HepG2 (cell line): ENCODE measurements at places on chromosomes 7 and 10.

DNA sequence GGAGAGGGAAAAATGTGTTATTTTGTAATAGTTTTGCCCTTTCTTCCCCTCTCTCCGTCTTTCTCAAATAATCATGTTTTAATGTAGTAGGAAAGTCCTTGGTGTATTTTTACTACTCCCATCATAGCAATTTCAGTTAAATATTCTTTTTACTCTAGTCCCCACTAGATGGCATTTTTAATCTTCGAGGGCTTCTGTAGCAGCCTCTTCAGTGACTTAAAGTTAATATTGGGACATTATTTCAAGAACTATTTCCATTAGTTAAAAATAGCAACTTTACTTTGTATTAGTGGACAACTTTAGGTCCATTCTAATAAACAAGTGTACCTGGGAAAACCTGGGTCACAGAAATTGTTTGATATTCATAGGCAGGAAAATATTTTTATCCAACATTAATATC lies 23.0 kb downstream of the EDRF1 start:
- peak; percentile 8 for DNase-seq

DNA sequence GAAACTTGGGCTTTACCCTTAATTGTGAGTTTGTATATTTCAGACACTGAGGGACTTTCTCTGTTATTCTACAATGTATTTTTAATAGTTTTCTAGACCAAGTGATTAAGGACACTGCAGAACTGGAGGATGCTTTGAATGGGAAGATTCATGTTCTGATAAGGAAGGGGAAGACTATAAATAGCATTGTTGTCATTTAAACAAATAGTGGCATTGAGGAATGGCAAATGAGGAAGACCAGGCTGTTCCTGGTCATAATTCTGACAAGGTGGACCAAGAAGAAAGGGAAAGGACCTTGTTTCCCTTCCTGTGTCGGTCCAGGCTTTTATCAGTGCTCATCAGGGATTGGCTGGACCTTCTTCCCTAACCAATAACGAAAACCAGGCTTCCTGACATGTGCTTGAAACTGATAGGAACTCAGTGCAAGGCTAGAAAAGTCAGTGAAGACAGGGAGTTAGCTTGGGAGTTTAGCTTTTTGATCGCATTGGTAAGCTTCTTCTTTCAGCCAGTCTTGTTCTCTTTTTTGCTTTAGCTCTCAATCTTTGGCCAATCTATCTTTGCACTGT lies 116.2 kb downstream of the ITGA8 start:
- no peak for DNase-seq

GRCh38 chr7:106313456-106313901 lies 28.7 kb upstream of the NAMPT start:
- DNase-seq = no peak

DNA sequence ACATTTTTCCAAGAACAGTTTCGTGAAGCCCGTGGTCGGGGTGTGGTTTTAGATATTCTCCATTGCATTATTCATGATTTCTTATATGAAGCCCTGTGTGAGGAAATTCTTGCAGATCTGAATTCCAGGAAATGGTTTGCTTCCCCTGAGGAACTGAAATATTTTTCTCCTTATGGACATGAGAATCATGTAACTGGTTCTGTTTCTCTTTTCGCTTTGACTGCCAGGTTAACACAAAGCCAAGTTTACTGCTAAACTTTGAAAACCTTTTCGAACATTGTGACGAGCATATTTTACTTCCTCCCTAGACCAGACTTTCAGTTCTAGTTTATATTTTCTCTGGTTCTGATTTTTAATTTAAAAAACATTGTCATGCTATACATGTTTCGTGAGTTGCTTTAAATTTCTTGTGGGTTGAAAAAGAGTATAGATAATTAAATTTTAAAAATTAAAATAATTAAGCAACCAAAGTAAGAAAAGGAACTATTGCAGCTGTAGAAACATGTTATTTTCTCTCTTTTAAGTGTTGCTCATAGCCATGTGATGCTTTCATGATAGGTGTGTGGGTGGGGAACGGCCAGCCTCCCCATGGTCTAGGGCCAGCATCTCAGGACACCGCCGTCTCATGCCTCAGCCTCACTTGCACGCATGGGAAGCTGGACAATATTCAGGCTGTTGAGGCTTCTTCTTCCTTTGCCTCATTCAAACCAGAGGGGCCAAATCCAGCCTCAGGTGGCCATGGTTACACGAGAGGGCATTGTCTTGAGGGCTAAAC lies 97.1 kb downstream of the CREB5 start:
- DNase-seq = no peak

- peak; percentile 91 for DNase-seq
Measured at GRCh38 chr10:21505711-21506278, 19.7 kb downstream of the SKIDA1 start.

- no peak for DNase-seq
Measured at GRCh38 chr10:96856317-96856716, 24.2 kb downstream of the LCOR start.

- no peak for DNase-seq
Measured at GRCh38 chr10:69757553-69758309, 44.0 kb upstream of the COL13A1 start.

DNA sequence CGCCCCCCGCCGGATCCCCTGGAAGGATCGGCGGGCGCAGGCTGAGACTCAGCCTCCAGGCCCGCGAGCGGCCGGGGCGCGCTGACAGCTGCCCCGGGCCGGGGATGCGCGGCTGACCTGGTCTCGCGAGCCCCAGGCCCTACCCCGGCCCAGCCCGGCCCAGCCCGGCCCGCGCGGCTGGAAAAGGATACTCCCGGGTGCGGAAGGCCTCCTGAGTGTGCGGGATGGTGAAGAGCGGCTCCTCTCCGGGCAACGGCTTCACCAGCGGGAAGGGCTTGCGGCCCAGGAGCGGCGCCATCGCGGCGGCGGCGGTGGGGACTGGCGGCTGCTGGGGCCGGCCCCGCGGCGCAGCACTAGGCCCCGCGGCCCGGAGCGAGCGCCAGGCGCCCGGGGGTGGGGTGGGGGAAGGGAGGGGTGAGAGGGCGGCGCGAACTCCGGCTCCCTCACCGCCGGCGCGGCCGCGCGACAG lies 423 bp downstream of the BAZ1B start:
- DNase-seq = peak; percentile 13

DNA sequence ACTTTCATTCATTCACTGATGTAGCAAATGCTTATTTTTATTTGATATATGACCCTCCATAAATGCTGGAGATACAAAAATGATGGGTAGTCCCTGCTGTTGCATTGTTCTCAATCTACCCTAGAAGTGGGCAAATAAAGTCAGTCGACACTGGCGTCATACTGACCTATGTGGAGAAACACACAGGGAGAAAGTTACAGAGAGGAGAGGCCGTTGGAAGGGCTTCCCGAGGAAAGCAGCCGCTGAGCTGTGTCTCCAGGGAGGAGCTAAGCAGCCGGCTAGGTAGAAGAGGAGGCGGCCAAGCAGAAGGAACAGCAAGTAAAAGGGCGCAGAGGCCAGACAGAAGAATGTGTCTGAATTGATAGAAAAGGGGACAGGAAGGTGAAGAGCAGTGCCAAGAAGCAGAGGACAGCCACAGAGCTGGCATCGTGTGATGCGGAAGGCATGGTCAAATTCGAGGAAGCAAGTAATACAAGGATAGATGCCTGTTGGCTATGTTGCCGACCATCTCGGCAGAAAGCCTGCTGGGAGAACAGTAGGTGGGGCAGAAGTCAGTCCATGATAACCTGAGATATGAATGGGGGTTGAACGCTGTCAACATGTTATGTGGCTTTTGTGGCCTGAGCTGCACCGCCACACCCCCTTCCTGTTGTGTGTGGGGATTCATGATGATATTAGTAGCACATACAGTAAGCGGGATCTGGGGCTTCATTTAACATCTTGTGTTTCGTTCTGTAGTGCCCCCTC lies 25.9 kb downstream of the ST8SIA6 start:
- no peak for DNase-seq

GRCh38 chr7:11747715-11748485 lies 84.1 kb downstream of the THSD7A start:
- DNase-seq = no peak

DNA sequence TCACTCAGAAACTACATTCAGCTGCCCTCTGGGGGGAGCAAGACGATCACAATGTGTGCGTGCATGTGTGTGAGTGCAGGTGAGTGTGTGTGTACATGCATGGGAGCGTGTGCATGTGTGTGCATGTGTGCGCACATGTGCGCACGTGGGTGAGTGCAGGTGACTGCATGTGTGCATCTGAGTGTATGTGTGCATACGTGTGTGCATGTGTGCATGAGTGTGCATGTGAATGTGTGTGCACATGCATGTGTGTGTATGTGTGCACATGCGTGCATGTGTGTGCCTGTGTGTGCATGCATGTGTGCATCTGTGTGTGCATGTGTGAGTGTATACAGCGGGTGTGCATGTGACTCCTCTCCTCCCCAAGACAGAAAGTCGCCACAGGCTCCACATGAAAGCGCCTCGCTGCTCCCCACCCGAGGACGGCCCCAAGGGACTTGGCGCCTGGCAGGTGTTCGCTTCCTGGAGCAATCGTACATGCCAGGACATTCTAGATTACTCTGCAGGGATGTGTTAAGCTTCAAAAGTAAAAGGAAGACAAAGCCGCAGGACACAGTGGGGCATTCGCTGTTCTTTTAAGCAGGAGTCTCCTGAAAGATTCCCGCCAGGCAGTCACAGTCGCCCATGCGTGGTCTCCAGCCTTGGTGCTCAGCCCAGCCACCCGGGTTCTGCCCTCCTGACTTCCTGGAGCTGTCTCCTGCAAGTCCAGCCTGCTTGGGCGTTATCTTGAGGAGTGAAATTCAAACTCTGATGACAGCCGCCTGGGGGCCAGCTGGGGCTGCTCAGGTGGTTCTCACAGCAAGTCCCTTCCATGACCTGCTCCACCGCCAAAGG lies 42.0 kb upstream of the ADGRA1 start:
- DNase-seq = no peak

- DNase-seq = no peak
Measured at GRCh38 chr7:25075459-25075858, 49.6 kb downstream of the CYCS start.

- no peak for DNase-seq
Measured at GRCh38 chr7:139853506-139854123, 24.6 kb downstream of the TBXAS1 start.

DNA sequence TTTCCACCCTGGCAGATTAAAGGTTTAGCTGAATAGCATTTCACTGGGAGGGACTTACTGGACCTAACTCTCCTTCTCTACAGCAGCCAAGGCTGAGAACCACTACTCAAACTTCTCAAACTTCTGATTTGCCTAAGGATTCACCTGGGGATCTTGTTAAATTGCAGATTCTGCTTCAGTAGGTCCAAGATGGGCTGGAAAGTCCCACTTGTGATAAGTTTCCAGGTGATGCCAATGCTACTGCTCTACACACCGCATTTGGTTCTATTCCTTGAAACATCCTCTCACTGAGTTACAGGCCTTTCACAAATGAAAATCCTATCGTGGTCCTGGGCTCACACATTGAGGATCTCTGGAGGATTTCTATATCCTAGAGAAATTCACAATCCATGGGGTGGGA lies 147.9 kb downstream of the CHCHD3 start:
- no peak for DNase-seq

DNA sequence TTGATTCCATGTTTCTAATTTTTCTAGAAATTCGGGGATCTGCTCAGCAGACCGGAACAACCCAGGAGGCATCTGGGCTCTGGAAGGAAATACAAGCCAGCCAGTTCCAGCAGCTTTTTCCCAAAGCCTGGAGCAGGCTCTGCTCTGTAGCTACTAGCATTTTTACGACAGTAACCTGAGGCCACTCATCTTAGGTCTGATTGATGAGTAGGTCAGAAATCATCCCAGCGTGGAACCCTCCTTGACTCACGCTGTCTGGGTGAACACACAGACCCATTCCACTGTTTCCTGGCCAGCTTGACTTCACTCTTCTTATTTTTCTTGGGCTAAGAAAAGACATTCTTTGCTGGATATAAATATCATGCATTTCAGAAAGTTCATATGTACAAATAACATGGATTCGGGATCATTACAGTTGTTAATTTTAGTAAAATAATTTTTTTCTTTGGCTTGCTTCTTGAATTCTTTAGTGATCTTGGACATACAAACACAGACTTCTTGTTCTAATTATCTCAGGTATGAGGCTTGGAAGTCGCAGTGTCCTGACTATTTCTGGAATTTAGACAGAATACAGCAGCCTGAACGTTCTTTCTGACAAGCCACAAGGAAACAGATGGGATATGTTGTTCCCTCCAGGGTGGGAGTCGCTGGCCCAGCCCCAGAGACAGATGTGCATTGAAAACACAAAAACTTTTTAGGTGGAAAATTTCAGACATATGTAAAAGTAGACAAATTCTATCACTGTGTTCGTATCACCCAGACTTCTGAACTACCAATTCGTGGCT lies 54.6 kb upstream of the PITRM1 start:
- DNase-seq = no peak

- DNase-seq = no peak
Measured at GRCh38 chr10:131942455-131942854, 39.3 kb downstream of the BNIP3 start.

- no peak for DNase-seq
Measured at GRCh38 chr10:103693812-103694205, 161.6 kb downstream of the SH3PXD2A start.

DNA sequence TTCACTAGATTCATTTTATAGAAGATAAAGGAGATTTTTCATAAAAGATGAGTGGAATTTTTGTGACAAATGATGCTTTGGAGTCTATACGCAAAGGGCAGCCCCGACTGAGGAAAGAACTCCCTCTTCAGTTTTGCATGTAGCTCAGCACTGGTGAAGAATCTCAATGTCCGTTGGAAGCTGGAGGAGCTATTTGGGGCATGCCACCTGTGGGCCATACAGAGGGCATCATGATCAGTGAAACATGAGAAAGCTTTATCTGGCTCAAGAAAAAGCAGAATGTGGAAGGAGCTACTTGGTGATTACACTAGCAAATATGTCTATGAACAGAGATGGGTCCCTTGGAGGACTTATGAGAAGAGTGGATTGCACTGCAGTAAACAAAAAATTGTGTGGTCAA lies 1359.3 kb downstream of the REEP3 start:
- no peak for DNase-seq

DNA sequence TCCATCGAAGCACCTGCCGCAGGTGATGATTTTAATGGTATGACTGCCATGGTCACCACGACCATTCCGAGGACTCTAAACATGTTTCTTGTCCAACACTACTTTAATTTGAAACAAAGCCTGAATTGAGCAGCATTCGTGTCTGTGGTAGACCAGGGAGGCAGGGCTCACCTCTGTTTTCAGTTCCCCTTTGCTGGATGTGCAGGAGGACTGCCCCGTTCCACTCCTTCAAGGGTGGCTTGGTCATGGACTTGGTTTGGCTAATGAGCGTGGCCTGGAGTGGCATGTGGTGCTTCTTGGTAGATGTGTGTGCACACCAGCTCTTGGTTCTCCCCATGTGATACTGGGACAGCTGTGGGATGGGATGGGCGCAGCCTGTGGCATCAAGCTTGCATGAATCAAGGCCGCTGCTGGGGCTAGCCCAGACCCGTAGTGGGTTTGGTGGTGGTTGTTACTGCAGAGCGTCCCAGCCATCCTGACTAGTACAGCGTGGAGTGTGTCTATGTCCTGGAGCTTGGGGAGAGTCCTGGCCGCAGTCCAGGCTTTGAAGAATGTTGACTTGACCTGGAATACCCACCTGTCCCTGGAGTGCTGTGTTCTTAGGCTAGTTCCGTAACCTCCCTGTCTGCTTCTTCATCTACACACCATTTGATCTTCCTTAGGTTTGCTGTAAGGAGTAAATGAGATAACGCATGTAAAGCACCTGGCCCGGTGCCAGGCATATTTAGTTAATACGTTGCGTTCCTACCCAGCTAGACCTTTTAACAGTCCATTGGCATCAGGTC lies 34.8 kb downstream of the MGMT start:
- no peak for DNase-seq
